MCF 10A (cell line): ENCODE measurements at places on chromosomes 12 and 14. TPM values are rescaled to one million over a fixed set of nuclear protein-coding genes. Genes with fewer than 3 reads are reported as not detected.

DNA sequence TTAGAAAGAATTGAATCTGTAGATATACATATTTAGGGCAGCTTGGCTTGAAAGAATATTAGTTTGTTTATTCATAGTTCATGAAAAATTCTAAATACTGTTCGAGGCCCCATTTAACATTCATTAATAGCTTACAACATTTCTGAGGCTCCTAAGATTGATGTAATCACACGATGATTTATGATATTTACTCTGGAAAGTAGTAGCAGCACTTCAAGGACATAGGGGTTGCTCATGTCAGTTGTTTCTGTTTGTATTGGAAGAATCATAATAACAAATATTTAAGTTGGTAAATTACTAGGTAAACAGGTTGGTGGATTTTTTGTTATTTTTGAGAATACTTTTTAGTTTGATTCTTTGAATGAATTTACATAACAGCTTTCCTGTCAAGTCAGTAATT, 30.4 kb downstream of the CAND1 start:
- H3K27ac ChIP-seq, result no peak overlapping the region
- peaks cover 74% of the 10 kb centered on the region for H3K36me3 ChIP-seq
- peaks cover 15% of the 10 kb centered on the region for H3K4me1 ChIP-seq
- no peaks in the 10 kb centered on the region for H3K27me3 ChIP-seq
- H3K4me3 ChIP-seq, result no peak overlapping the region

Gene SYNE3
- 8.9 and 9.5 TPM in 2 replicates for total RNA-seq

DNA sequence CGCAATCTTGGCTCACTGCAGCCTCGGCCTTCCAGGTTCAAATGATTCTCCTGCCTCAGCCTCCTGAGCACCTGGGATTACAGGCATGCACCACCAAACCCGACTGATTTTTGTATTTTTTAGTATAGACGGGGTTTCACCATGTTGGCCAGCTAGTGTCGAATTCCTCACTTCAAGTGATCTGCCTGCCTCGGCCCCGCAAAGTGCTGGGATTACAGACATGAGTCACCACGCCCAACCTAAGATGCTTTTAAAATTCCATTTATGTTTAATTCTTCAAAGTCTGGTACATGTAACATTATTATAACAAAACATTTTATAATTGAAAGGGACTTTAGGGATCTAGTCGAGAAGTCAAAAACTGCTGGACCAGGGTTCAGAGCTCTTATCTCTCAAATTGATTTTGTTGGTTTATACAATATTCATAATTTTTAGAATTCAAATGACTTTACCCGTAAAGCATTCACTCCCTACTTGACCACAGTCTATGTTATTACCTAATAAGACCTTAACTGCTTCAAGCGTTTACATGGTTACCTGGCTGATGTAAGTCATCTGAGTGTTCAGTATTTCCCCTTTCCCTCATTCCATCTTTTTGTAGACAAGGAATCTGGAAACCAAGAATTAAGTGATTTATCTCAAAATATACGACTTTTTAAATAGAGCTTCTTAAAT, 28.2 kb downstream of the RAP1B start:
- H3K36me3 ChIP-seq, result peaks cover 8% of the 10 kb centered on the region
- H3K27me3 ChIP-seq, result no peaks in the 10 kb centered on the region
- no peak overlapping the region for H3K27ac ChIP-seq
- DNase-seq, result no peak

GRCh38 chr12:94026596-94026995, 121.8 kb upstream of the PLXNC1 start:
- H3K27me3 ChIP-seq, result no peaks in the 10 kb centered on the region
- no peak overlapping the region for H3K27ac ChIP-seq
- no peak overlapping the region for H3K4me3 ChIP-seq
- H3K4me1 ChIP-seq, result no peaks in the 10 kb centered on the region
- DNase-seq, result no peak

GRCh38 chr12:124456652-124457152, 110.7 kb downstream of the NCOR2 start:
- H3K36me3 ChIP-seq, result peaks cover 28% of the 10 kb centered on the region
- H3K27ac ChIP-seq, result no peak overlapping the region
- H3K4me1 ChIP-seq, result peaks cover 5% of the 10 kb centered on the region
- no peaks in the 10 kb centered on the region for H3K27me3 ChIP-seq

Gene PROX2
- not detected in 2 replicates for total RNA-seq

GRCh38 chr12:14769466-14769968, 33.8 kb downstream of the WBP11 start:
- H3K4me1 ChIP-seq, result peaks cover 11% of the 10 kb centered on the region
- H3K27me3 ChIP-seq, result no peaks in the 10 kb centered on the region
- no peak for DNase-seq
- H3K4me3 ChIP-seq, result peak overlapping the region; percentile 98
